Mammary epithelial cell (primary cell): ENCODE measurements at places on chromosomes 16 and 17. TPM values are rescaled to one million over a fixed set of nuclear protein-coding genes. Genes with fewer than 3 reads are reported as not detected.
A peak's percentile ranks its signal among the peaks of the same experiment; 100 is the strongest.

DNA sequence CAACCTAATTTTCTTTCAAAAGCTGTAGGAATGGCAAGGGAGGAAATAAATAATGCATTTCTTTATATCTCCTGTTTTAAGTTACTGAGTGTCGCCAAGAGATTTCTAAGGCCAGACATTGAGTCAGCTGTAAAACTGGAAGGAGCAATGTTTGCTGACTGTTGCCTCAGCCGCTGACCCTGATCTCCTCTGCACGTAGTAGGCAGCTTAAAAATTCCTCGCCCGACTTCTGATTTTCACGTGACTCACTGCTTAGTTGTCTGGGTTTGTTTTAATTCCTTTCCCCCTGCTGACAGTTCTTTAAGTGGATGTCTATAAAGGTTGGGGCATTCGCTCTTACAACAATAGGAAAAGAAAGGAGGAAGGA, 100.6 kb downstream of the WWOX start:
- DNase-seq, result no peak

TMEM204 gene
- total RNA-seq, result 0.17 TPM

OR1A1 gene
- not detected for total RNA-seq

DNA sequence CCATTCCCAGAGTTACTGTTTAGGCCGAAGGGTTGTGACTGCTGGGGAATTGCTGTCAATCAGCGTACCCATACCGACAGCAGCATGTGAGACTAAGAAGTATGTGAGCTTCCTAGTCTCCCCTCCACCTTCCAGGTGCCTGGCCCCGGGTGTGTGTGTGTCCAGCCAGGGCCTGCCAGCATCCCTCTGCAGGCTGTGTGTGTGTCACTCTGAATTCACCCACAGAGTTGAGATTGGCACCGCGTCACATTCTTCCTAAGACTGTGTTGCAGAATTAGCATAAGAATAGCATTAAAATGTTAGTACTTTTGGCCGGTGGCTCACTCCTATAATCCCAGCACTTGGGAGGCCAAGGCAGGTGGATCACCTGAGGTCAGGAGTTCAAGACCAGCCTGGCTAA, 31.8 kb downstream of the PRMT7 start:
- DNase-seq, result no peak

DNA sequence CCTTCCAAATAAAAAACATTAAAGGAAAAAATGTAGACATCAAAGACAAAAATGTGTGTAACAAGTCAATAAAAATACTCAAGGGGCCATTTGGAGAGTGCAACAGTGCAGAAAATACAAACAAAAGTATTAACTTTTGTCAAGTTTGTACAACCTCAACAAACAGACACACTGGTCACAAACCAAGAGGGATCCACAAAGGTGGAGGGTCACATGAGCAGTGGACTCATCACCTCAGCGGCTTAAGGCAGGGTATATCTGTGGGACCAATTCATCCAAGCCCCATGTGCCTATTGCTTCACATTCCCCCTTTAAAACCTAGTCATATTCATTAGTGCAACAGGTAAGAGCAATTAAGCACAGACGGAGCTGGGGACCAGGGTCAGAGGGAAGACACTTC, 45.2 kb downstream of the DCUN1D3 start:
- no peak for DNase-seq

GRCh38 chr17:41959336-41960095, 7.1 kb upstream of the CNP start:
- peak; percentile 55 for DNase-seq

GRCh38 chr16:23240994-23241393, 58.4 kb downstream of the SCNN1G start:
- DNase-seq, result no peak

CTRL gene
- 0.67 and 1.2 TPM in 2 replicates for total RNA-seq

DNA sequence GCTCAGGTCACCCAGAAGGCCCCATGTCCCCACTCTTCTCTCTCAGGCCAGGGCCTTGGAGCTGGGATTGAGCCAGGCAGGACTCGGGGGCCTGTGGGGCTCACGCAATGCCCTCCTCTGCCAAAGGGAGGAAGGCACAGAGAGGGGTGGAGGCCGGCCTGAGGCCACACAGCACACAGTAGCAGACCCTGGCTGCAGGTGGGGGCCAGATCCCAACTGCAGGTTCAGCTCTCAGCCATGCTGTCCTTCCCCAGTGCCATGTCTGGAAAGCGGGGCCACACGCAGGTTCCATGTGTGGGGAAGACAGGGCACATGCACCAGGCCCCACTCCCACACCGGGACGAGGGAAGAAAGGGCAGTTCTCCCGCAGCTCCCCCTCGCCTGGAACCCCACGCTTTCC, 33.3 kb upstream of the ZFPM1 start:
- DNase-seq, result no peak

DNA sequence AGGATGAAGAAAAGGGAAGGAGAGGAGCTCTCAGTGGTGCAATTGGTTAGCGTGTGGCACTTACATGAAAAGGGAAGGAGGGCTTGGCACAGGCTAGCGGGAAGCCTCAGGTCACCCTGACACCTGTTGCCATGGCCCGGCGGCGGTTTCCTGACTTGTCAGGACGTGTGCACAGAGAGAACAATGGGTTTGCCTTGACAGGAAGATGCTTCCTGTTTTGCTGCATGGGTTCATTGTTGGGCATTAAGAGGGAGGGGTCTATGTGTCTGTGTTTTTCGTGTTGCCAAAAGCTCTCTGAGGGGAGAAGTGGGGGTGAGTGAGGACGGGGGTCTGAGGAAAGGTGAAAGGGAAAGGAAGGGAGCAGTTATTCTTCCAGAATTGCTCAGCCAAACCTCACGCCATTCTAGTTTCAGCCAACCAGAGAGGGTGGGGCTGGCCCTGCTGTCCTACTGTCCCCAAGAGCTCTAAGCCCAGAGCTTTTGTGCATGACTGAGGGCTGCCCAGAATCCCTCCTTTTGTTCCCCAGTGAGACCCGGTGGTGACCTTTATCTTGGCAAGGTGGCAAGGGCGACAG, 17.1 kb upstream of the CCR7 start:
- DNase-seq, result peak; percentile 81

DNA sequence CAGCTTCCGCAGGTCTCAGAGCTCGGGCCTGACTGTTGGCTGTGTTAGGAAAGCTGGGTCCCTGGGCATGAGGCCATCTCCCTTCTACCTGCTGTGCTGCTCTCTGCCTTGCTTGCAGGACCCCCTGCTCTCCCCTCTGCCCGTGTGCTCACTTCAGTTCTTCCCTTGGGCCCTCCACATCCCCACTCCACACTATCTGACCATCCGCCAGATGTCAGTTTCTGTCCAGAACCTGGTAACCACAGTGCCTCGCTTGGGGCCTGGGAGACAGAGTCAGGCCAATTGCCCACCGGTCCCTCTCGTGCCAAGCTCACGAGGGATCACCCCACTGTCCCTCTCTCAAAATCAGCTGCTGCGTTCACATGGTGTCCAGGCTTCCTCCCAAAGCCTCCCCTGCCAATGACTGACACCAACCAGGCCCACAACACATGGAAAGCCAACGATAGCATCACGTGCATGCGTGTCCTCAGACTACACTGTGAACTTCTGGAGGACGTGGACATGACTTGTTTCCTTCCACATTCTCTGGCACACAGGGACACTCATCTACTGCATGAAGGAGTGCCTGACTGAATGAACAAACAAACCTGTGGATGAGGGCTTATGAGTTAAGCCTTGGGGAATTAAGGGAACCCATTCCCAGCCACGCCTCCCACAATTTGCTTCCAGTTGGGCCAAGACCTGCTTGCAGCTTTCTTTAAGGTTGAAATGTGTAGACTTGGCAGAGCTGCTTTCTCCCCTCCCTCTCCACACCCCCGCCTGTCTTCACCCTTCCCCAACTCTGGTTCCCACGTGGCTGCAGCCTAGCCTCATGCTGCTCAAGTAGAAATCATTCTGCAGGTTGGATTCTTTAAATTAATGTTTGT, 72.5 kb upstream of the ZNF423 start:
- DNase-seq, result no peak

- DNase-seq, result no peak
Observed at GRCh38 chr16:8854298-8854948, 14.4 kb downstream of the CARHSP1 start.

- DNase-seq, result no peak
Observed at GRCh38 chr17:5077781-5078105, 524 bp upstream of the ZFP3 start.

GRCh38 chr17:74008196-74008595, 195.3 kb upstream of the RPL38 start:
- DNase-seq, result no peak

- no peak for DNase-seq
Observed at GRCh38 chr16:71350821-71351557, 7.5 kb upstream of the CALB2 start.

GRCh38 chr17:238964-239259, 57.5 kb upstream of the DOC2B start:
- no peak for DNase-seq

KRTAP2-1 gene
- not detected in 2 replicates for total RNA-seq

GRCh38 chr16:19879241-19879792, 5.3 kb downstream of the GPRC5B start:
- peak; percentile 84 for DNase-seq

GRCh38 chr17:76111956-76112355, 8.4 kb upstream of the EXOC7 start:
- DNase-seq, result no peak

DNA sequence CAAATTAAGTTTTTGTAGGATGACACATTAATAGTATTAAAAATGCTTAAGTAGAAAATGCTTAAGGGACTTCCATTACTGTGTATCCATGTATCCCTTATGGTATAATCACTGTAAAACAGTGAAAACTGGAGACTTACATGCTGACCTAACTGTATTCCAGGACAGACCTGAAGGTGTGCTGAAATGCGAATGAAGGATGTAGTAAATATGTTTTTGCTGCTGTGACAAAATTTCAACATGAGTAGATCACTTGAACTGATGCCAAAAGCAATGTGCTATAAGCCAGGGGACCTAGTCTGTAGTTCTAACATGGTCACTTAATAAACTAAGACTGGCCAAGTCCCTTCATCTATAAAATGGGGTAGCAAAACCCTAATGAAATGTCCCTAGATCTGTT, 142.0 kb upstream of the CORO6 start:
- no peak for DNase-seq

- DNase-seq, result peak; percentile 38
Observed at GRCh38 chr16:15949210-15950160, at the start of gene ABCC1. TSS of gene ABCC1 (plus strand) at chr16:15949616. CDS start at chr16:15949752, 136 bp downstream.

DNA sequence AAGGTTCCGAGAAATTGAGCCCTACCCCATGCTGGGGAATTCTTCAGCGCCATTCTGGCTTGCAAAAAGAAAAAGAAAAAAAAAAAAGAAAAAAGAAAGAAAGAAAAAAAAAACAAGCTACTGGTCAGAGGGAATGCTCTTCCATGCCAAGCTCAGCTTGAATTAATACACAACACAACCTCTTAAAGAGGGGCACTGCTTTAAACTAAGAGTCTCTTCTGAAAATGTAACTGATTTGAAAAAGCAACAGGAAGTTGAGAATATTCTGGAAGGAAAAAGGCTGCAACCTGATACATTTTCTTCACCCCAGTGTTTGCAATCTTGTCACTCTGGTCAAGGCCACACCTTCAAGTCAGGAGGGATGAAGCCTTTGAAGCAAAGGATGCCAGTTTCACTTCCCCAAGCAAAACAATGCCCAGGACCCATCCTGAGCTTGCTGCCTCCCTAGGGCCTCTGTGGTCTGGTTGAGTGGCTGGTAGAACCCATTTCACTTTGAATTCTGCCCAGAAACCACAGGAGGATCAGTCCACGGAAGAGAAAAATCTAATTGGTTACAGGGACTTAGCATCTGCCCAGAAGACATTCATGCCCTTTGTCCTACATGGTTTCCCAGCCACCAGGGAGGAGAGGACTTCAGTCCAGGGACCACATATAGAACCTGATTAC, 389.7 kb downstream of the SOX9 start:
- DNase-seq, result no peak

DNA sequence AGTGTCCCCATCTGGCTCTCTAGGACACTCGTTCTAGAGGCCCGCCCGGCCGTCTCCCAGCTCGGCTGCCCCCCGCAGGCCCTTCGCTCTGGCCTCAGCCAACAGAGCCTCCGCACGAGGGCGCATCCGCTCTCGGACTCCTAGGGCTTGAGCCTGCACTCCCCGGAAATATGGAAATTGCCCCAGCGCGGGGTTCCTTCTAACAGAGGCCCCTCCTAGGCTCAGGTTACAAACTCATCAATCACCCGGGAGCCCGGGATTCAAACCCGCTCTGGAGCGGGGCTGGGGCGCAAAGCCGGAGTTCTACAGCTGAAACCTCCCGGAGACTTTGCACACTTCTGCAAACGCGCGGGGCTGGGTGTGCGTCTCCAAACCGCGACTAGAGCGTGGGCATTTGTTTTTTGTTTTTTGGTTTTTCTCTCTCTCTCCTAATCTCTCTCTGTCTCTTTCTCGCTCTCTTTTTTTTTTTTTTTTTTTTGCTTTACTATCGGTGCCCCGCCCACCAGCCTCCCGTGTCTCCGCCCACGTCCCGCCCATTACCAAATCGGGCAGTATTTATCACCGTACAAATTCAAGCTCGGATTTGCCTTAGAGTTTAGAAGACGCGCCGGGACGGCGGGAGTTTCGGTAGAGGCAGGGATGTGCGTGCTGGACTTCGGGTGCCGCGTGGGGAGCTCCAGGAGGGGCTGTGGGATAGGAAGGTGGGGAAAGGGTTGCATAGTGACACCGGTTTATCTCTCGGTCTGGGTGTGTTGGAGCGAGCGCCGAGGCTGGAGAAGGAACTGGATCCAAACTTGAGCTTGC, 2.4 kb upstream of the FOXL1 start:
- DNase-seq, result peak; percentile 92

- DNase-seq, result no peak
Observed at GRCh38 chr17:32870027-32870670, 6.8 kb downstream of the MYO1D start.

- DNase-seq, result no peak
Observed at GRCh38 chr17:2081564-2081963, 26.7 kb downstream of the HIC1 start.

- peak; percentile 21 for DNase-seq
Observed at GRCh38 chr16:22161999-22162655, at the start of gene SDR42E2. TSS of gene SDR42E2 (plus strand) at chr16:22162506. CDS start at chr16:22165583, 3,077 bp downstream.

- DNase-seq, result peak; percentile 66
Observed at GRCh38 chr17:64209983-64210382, 53.1 kb downstream of the TEX2 start.

ASPHD1 gene
- total RNA-seq, result 1.5 TPM

DNA sequence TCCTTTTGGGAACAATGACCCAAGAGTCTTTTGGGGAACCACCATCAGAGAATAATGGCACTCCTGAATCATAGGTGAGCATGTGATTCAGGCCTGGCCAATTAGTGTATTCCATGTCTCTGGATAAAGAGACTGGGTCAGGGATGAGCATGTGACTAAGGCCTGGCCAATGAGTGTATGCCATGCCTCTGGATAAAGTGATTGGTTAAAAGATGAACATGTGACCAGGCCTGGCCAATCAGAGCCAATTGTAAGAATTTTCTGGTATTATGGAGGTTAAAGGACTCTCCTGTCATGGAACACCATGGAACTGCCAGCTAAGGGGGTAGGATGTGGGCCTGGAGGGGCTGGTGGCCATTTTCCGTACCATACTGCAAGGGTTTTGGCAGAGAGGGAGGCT, 194.3 kb downstream of the C16orf78 start:
- DNase-seq, result no peak

GRCh38 chr16:12386192-12386591, 409.7 kb downstream of the SNX29 start:
- DNase-seq, result no peak

GRCh38 chr16:86449446-86450095, 60.8 kb upstream of the FOXF1 start:
- DNase-seq, result no peak

GRCh38 chr17:15469260-15469659, 1.8 kb upstream of the CDRT4 start:
- no peak for DNase-seq
